ENCODE measurements at places on chromosomes 2 and 18.

DNA sequence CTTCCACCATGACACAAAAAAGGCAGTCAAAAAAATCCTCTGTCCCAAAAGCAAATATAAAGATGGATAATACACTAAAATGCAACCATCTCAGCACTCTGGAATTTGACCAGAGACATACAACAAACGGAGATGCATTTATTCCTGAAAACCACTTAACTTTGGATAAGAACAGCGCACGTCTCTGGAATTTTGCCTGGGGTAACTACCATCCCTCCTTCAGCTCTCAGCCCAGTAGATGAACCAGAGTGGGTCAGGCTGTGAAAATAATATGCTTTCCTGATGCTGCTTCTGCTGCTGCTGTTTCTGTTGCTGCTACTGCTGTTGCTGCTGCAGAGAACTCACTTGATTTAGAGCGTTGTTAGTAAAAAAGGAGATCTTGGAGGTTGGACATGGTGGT, 133.8 kb upstream of the ACVR2A start:
- DNase-seq, result no peak

- no peak for DNase-seq
Observed at GRCh38 chr2:110854355-110855081, 122.1 kb downstream of the ACOXL start.

DNA sequence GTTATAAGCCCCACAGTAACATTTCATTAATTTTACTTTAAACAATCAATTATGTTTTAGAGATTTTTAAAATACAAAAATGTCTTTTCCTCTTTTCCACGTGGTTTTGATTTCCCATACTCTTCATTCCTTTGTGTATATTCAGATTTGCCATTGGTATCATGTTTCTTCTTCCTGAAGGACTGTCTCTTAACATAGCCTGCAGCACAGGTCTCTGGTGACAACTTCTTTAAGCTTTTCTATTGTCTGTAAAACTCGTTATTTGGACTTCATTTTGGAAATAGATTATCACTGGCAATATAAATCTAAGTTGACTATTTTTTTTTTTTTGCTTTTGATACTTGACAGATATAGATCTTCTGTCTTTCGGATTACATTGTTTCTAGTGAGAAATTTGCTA, 115.2 kb upstream of the KLHL29 start:
- no peak for DNase-seq

- no peak for DNase-seq
Observed at GRCh38 chr2:109526442-109526970, 87.3 kb downstream of the SEPTIN10 start.

DNA sequence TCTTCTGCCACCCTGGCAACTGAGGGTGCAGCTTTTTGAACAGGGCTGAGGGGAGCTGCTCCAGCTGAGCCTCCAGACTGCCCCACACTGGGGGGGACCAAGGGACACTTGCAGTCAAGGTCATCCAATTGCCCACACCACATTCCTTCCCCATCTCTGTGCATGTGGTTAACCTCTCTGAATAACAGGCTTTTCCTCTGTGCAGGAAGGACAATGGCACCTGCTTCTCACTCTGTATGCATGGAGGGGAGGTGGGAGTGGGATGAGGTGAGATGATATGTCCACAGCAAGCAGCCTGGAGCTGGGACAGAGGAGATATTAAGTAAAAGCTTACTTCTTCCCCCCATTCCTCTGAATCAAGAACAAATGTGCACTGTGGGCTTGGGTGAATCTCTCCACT, 39.1 kb upstream of the TEX51 start:
- no peak for DNase-seq

DNA sequence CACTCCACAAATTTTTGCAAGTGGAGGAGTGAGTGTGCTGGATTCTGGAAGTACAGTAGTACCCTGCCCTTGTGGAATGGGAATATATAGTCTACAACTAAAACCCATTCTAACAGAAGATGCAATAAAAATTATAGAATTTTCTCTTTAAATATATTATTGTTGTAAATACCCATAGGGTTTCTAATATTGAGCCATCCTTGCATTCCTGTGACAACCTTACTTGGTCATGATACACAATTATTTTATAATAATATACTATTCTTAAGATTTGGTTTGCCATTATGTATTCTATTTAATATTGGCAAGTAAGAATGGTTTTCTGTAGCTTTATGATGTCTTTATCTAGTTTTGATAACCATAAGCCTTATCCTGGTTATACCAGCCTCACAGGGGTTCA, 52.2 kb downstream of the EML6 start:
- DNase-seq, result no peak

- no peak for DNase-seq
Observed at GRCh38 chr2:231548752-231549151, 18.5 kb upstream of the NMUR1 start.

DNA sequence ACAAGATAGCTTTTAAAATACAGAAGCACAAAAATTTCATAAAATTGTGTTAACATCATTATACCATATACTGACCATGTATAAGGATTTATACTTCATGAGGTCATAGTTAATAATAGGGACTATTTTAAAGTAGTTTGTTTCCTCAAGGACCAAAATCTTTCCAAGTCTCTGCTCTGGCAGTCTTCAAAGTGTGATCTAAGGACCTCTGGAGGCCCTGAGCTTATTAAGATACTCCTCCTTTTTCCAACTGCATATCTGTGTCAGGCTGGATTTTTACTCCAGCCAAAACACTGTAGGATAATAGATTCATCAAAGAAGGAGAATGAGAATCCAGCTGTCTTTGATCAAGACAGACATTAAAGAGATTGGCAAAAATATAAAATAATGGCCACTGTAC, 1.7 kb upstream of the SCYGR2 start:
- no peak for DNase-seq

DNA sequence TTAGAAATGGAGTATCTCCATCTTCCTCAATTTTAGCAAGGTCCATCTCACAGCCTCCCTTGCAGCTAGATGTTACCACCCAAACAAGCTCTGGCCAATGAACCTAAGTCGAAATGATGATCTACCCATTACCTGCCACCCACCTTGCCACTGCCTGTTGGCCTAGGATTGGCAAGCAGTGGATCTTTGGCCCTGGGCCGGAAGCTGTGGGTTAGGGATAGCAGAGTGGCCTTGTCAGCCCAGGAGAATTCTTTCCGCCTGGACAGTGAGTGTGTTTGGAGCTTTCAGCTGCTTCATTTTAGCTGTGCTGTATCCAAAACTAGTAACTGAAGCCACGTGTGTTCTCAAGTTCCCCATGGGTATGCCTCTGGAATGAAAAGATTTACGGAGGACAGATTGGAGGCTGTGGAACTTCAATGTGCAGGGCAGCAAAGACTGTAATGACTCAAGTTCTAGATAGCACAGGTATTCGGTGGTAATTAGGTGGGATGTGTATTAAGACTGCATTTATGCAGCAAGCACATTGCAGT, 7.7 kb upstream of the PARD6G start:
- DNase-seq, result no peak

GRCh38 chr18:77078690-77079070, 53.9 kb downstream of the MBP start:
- no peak for DNase-seq

DNA sequence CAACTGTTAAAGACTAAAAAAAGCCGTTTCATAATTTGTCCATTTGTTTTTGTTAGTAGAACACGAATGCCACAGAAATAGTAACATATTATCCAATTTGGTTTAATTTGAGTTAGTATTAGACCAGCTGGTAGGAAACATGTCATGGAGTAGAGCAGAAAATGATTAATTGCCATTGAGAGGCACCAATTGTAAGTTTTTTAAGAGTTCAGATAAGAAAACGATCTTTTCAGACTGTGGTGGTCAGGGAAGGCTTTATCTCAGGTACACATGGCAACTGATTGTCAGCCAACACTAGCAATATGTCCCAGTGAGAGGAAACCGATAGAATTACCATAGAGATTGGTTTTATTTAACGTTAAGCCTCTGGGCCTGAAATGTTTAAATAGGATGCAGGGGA, 438.2 kb upstream of the MAP2 start:
- no peak for DNase-seq

GRCh38 chr2:42743659-42743990, 20.3 kb downstream of the OXER1 start:
- no peak for DNase-seq

GRCh38 chr2:218755567-218756404, 26.2 kb upstream of the CYP27A1 start:
- no peak for DNase-seq

GRCh38 chr2:37676274-37676673, 4.8 kb upstream of the CDC42EP3 start:
- DNase-seq, result no peak

- DNase-seq, result no peak
Observed at GRCh38 chr18:75108579-75109318, 100.2 kb downstream of the PTGR3 start.

- no peak for DNase-seq
Observed at GRCh38 chr2:72933207-72933606, 15.9 kb downstream of the EMX1 start.

GRCh38 chr2:124970030-124970429, 944.9 kb downstream of the CNTNAP5 start:
- DNase-seq, result no peak

- DNase-seq, result no peak
Observed at GRCh38 chr2:235747786-235748091, 253.9 kb downstream of the AGAP1 start.

DNA sequence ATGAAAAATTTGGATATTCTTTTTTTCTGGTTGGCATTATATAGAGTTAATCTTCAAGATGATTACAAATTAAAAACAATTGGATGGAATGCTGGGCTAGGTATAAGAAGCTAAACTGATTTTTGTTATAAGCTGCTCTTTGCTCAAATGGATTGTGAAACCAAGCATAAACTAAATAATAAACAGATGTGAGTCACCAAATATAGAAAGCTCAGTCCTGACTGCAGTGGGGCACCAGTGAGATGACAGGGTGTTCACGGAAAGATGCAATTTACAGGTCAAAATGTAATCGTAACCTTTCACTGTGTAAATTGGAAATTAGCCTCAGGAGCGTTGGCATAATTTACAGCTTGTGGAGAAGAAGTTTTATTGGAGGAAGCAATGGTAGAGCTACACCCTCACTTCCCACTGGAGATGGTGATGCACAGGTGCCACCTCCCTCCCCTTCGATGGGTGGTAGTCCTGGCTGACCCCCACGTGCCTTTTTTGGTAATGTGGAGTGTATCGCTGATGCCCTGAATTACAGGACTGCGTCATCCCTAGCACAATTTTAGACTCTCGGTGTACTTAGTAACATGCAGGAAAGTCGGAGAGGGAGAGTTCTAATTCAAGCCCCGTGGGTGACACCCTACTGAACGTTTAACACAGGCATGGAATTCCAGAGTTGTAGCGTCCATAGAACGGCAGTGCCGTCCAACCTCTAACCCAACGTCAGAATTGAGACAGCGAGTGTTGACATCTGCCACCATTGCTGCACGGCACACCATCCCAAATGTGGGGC, 73.9 kb upstream of the NFATC1 start:
- DNase-seq, result no peak

- no peak for DNase-seq
Observed at GRCh38 chr18:52992041-52992440, 652.0 kb downstream of the DCC start.

DNA sequence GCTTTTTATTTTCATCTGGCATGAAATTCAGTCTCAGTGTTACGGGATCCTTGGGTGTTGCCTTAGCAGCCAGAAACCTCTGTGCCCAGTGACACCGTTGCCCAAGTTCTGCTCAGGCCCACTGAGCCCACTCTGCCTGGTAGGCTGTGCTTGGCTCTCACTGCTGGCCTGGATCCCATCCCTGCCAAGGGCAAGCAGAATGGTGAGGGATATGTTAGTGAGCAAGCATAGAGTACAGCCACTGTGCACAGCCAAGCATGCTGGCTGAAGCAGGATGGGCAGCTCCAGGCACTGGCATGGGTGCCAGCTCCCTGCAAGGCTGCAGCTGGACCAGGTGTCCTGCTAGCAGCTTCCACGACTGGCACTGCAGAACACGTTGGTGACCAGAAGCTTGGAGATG, 194.7 kb upstream of the TFPI start:
- DNase-seq, result no peak

GRCh38 chr2:218782528-218782844, 539 bp downstream of the CYP27A1 start:
- no peak for DNase-seq

GRCh38 chr2:173271825-173272224, 82.8 kb upstream of the CDCA7 start:
- DNase-seq, result no peak

GRCh38 chr2:101150306-101151145, 656 bp downstream of the TBC1D8 start:
- DNase-seq, result no peak

DNA sequence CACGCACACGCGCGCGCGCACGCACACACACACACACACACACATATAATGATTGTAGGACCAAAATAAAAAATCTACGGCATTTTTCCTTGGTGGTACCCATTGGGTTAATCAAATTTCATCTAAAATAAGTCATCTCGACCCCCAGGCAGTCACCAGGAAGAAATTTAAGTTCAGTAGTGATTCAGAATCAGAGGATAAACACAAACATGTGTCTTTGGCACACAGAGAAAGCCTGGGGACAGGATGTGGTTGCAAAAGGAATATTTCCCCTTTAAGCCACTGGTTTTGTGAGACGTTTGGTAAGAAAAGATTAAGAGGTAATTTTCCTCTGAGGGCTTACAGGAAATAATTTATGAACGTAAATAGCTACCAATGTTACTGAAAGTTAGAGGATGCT, 171.6 kb upstream of the PIEZO2 start:
- DNase-seq, result no peak

DNA sequence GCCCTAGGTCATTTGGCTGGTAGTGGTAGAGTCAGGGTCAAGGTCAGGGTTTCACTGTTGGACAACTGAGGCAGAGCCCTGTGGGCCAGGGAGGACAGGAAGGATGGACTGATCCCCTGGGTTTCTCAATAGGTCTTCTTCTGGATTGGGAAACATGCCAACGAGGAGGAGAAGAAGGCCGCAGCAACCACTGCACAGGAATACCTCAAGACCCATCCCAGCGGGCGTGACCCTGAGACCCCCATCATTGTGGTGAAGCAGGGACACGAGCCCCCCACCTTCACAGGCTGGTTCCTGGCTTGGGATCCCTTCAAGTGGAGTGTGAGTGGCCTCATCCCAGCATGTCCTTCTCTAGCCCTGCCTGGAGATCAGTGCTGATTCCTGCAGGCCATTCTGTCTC, 18.1 kb downstream of the VIL1 start:
- no peak for DNase-seq

- no peak for DNase-seq
Observed at GRCh38 chr2:233120459-233120858, 60.3 kb downstream of the INPP5D start.

- no peak for DNase-seq
Observed at GRCh38 chr2:128772671-128773070, 454.0 kb upstream of the HS6ST1 start.

GRCh38 chr2:170493426-170494097, 221.6 kb upstream of the SP5 start:
- DNase-seq, result no peak

DNA sequence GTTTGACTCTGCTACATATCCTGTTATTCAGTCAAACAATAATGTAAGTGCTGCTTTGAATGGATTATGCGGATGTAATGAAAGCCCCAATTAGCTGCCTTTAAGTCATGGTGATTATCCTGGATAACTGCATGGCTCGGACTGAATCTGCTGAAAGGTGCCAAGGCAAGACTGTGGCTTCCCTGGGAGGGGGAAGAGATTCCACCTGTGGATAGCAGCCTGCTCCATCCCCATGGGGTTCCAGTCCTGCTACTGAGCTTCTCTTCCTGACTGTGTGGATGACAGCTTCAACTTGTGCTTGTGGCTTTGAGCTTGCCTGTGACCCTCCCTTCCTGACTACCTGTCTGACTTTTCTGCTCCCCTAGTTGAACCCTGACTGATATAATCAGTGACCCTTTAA, 540.0 kb upstream of the GYPC start:
- no peak for DNase-seq
